Psoas muscle (tissue), 8 donors: ENCODE measurements at places on chromosomes 16 and 17. TPM values are rescaled to one million over a fixed set of nuclear protein-coding genes. Genes with fewer than 3 reads are reported as not detected.

CCDC57 gene
- total RNA-seq = 15.3 TPM

MT1A gene
- 7.2 TPM for total RNA-seq

KAT7 gene
- total RNA-seq = 60.7 TPM

MYH1 gene
- 3,329 TPM for total RNA-seq

MLKL gene
- 1.9 TPM for total RNA-seq

PTX4 gene
- total RNA-seq = not detected

TEDC2 gene
- 0.61 TPM for total RNA-seq

GNG13 gene
- total RNA-seq = not detected

C16orf86 gene
- 6.2 TPM for total RNA-seq

TRIM72 gene
- total RNA-seq = 236 TPM

COX10 gene
- total RNA-seq = 34.8 TPM

KRT9 gene
- total RNA-seq = not detected

AATK gene
- 1.5 TPM for total RNA-seq

THAP11 gene
- 37.8 TPM for total RNA-seq

ABCC1 gene
- total RNA-seq = 36.5 TPM

EMP2 gene
- total RNA-seq = 11.0 TPM

TUBD1 gene
- 8.8 TPM for total RNA-seq

KRTAP4-6 gene
- not detected for total RNA-seq

ZNF597 gene
- 1.3 TPM for total RNA-seq

TNS4 gene
- total RNA-seq = 0.06 TPM

CARD14 gene
- total RNA-seq = not detected

RAP1GAP2 gene
- 0.93 TPM for total RNA-seq

HOXB8 gene
- total RNA-seq = not detected

SPATA32 gene
- not detected for total RNA-seq

HSD3B7 gene
- 3.2 TPM for total RNA-seq

DHODH gene
- total RNA-seq = 7.3 TPM
